ENCODE measurements at places on chromosomes 12 and 14.

- DNase-seq = peak; percentile 73
Measured at GRCh38 chr14:28652782-28653181, 113.8 kb upstream of the FOXG1 start.

DNA sequence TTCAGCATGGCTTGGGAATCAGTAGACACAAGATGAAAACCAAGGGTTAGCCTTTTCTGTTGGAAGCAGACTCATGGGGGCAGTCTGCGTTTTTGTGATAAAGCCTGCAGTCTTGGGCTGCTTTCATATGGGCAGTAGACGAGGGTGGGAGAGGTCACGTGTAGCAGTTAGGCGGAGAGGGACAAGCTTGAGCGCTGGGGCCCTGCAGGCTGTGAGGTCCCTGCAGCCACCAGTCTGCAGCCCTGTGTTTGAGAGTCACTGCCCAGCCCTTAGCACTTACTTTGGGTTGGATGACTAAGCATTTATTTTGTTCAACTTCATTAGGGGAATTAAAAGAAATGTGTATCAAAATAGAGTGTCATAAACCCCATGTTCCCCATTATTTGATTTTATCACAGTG is 37.2 kb downstream of the EP400 start:
- DNase-seq = no peak

DNA sequence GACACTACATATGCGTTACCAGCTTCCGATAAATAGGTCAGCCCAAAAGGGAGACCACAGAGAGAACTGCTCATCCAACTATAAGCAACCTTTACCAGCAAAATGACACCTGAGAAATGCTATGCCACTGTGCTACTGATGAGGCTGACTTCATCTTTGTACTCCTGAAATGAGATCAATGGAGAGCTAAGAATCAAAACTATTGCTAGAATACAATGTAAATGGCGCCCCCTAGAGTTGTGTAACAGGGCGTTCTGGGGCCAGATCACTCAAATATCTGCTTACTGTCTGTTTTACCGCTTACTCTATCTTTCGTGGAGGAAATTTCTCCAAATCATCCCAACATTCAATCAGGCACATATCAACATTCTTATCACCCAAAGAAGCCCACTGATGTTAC is 4.6 kb downstream of the ZNF384 start:
- DNase-seq = no peak

DNA sequence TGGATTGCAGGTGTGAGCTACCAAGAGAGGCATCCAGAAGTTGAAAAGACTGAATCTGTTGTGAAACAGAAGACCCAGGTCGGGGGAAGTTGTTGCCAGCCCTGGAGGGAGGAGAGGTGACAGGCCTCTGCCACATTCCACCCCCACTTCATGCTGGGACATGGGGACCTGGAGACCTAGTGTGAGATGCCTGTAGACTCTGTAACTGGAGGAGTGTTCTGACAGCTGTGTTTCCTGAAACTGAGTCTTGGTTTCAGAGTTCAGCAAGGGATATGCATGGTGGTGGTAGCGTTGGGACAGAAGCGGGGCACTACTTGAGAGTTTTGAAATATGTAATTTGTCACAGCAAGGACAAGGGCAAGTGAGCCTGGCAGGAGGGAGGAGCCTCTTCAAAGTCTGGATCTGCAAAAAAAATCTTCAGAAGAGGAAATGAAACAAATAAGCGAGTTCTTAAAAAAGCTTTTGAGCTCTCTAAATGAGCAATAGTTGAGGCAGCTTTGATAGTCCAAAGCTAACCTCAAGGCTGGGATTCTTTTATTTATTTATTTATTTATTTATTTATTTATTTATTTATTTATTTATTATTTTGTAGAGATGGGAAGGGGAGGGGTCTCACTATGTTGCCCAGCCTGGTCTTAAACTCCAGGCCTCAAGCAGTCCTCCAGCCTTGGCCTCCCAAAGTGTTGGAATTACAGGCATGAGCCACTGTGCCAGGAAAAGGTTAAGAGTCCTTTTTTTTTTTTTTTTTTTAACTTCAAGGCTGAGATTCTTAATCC is 58.9 kb upstream of the EEA1 start:
- no peak for DNase-seq

DNA sequence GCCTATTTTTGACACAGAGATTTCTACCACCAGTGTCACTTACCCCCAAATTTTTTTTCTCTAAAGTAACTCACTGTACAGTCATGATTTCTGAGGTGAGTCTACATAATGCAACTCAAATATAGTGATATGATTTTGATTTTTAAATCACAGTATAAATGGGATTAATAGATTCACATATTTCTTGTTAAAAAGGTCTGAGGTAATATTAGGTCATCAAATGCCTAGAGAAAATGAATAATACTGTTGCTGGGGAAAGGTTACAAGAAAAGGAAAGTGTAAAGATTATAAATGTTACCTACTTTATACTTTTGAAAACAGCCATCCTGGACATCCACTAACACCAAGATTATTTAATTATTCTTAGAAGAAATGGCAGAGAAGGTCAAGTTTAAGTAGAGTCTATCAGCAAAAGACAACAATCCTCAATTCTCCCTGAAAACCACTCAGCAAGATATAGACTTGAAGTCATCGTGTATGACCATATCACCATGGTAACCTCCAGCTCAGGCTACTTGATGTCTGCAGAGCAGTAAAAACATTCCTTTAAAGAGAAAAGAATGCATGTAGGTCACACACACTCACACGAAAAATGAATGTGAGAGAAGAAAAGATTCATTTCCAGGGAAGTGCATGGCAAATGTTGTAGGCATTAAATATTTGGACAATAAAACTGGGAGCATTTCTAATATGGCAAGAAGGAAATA is 58.7 kb downstream of the CCDC59 start:
- peak; percentile 23 for DNase-seq

DNA sequence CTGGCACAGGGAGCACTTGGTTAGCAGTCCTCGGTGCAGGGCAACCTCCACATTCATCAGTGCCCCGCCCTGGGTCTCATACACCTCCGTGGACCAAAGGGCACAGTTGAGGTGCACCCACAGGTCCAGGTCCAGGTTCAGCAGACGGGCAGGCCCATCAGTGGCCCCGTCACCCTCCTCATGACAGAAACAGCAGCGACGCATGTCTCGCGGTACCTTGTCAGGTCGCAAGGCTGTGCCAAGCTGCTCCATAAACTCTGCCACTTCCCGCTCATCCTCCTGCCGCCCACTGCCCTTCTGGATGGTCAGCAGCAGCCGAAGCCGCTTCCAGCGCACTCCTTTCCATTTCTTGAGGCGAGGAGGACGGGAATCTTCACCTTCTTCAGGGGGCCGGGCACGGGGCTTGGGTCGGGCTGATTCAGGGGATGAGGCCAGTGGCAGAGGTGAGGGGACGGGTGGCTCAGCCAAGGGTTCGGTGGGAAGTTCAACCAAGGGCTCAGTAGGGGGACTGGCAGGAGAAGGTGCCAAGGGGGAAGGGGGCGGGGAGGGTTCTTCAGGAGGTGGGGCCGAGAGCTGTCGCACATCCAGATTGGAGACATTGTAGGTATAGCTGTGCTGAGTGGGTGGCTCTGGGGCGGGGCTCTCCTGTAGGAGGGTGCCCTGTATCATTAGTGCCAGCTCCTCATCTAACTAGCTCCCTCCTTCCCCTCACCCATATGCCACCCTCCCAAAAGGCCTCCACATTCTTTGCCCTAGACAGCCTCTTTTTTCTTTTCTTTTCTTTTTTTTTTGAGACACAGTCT is 8.3 kb upstream of the PRKAG1 start:
- DNase-seq = no peak

- DNase-seq = no peak
Measured at GRCh38 chr12:9698681-9699080, 29.2 kb downstream of the CLEC2D start.

DNA sequence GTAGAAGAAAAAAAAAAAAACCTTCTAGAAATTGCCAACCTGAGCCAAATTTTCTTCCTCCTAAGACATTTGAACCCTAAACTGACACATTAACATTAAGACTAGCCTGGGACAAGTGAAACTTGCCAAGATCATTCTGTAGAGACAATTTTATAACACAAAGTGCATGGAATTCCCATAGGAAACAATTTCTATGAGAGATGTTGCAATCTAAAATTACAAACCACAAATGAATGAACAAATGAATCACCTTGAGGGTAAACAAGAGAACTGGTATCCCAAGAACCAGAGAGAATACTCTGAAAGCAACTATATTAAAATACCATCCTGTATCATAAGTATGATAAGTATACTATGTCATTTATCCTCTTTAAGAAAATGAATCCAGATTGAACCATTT is 165.3 kb downstream of the DICER1 start:
- no peak for DNase-seq

- DNase-seq = no peak
Measured at GRCh38 chr12:78787576-78787975, 77.0 kb upstream of the SYT1 start.

- peak; percentile 7 for DNase-seq
Measured at GRCh38 chr14:65864984-65865383, 452.5 kb downstream of the FUT8 start.

- no peak for DNase-seq
Measured at GRCh38 chr12:16608946-16609539, 3.1 kb upstream of the LMO3 start.

- DNase-seq = no peak
Measured at GRCh38 chr12:125099409-125099782, 34.2 kb downstream of the AACS start.

DNA sequence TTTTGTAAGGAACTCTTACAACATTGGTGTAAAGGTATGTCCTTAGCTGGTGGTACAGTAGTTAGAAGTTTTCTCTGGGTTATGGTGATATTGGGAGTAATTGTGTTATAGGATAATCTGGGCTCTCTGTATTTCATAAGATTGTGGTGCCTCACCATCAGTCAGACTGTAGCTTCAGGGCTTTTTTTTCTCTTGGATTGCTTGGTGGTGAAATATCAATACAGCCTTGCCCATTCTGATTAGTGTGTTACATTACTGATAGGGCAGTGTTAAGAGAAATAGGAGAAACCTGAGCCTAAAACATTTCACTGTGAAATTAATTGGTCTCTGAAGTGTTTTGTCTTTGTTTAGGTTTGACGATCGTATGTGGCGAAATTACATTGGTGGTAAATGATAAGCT is 71.0 kb downstream of the RCOR1 start:
- no peak for DNase-seq

DNA sequence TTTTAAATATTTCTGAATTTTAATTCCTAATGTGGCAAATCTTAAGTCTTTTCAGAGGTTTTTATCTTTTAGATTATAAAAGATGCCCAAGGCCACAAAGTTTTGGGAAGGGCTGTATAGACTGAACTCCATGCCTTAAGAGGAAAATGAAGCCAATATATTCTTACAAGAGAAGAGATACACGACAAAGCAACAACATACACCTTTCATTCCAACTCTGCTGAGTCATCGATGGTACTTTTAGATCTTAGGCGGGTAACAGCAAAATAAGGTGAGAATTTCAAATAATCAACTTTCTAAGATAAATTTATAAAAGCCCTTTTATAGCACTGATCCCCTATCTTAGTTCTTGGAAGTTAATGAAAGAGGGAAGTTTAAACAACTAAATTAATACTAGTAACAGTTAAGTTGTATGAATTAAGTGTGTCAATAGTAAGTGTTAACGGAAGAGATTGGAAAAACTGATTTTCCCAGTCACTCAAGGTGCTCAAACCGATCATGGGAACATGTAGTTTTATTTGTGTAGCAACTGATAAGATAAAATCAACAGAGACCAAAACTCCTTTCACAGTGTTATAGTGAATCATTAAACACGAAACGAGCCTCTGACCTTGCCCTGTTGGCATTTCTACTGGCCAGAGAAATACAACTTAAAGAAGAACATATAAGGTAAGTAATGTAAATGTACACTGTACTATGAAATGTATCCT is 18.8 kb upstream of the PIK3C2G start:
- DNase-seq = no peak

DNA sequence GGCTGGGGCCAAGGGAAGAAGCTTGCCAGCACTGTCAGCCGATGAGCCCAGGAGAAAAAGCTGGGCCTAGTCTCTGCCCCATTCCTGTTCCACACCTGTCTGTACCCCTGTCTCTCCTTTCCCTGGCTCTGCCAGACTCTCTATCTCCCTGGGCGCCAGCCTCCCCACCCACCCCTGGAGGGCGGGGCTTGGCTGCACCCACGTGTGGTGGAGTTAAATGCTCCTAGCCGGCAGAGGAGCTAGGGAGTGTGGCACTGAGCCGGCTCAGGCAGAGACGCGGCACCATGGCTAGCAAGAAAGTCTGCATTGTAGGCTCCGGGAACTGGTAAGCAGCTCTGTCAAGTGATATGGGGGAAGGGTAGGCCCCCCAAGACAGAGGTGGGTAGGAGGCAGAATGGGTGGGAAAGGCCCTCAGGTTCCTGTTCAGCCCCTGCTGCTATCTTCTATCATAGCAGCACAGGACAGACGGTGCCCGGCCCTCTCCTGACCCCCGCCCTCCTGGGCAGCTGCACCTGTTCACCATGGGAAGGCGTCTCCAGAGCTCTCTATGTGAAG is at the start of gene GPD1:
Gene GPD1 (plus strand): TSS at position 242 of the 555 bp plus-strand sequence. CDS start 43 bp downstream, at position 285.
- DNase-seq = no peak

- DNase-seq = peak; percentile 8
Measured at GRCh38 chr14:86639146-86639545, 1109.2 kb downstream of the FLRT2 start.

DNA sequence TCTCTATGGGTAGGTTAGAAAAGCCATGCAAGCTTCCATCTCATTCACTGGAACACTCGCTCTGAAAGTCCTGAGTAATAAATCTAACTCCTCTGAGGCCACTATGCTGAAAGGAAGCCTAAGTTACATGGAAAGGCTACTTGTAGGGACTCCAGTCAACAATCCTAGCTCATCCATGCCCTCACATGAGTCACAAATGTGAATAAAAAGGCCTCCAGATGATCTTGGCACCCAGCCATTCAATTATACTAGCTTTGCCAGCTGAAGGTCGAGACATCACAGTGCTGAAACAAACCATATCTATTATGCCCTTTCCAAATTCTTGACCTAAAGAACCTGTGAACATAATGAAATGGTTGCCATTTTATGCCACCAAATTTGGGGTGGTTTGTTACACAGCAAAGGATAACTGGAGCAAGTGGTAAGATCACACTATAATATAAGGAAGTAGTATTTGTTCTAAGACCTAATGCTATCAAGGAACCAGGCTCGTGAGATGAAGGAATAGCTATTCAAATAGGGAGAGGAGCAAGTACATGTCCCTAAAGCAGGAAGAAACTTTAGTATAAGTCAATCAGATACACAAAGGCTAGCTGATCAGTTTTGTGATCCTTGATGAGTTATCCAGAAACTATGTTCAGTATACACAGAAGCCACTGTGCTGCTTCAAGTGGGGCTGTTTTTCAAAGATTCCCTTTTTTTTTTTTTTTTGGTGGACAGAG is 142.1 kb downstream of the MED13L start:
- DNase-seq = peak; percentile 63

GRCh38 chr12:25186788-25187402 is 8.1 kb downstream of the DNAI7 start:
- peak; percentile 23 for DNase-seq

DNA sequence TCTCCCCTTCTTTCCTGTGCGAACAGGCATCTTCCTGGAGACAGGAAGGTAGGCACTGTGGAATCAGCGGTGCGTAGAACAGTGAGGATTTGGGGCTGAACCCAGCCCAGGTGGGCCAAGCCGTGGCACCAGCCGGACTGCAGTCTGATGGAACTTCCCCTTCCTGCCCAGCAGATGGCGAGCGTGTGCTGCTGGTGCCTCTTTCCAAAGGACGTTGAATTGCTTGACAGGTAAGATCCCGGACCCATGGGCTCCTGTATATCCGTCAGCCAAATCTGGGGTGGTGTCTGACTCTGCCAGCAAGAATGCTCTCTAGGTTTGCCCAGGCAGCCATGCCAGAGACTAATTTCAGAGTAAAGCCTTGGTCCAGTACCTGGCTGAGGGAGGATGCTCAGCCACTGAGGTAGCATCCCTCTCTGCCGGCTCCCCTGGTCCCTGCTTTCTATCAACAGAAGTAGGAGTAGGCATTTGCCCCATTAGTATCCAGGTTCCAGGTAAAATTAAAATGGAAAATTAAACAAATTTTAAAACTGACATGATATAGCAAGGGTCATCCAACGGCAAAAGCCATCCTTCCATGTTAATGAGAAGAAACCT is 21.1 kb upstream of the KCNA5 start:
- peak; percentile 37 for DNase-seq

Measured in fibroblast of skin of abdomen (primary cell).